ENCODE measurements at places on chromosomes 11 and 22.

GRCh38 chr22:38271927-38272372 lies 860 bp downstream of the TMEM184B start:
- DNase-seq: peak; percentile 82

- DNase-seq: peak; percentile 91
Observed at GRCh38 chr11:78714539-78714938, 139.9 kb upstream of the NARS2 start.

DNA sequence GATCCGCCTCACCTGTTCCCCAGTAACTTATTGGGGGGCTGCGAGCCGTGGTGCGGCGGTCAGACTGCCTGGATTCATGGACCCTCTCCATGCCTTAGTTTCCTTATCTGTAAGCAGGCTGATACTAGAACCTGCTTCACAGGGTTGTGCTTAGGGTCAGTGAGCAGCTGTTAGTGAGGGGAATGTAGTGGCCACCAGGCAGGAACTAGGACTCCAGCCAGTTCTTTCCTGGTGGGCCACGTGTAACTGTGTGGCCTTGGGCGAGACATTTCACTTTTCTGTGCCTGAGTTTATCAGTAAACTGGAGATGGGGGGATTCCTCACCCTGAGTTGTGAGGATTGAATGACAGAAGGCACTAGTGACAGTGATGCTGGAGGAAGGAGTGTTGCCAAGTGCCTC lies 24.8 kb downstream of the MCM5 start:
- no peak for DNase-seq

DNA sequence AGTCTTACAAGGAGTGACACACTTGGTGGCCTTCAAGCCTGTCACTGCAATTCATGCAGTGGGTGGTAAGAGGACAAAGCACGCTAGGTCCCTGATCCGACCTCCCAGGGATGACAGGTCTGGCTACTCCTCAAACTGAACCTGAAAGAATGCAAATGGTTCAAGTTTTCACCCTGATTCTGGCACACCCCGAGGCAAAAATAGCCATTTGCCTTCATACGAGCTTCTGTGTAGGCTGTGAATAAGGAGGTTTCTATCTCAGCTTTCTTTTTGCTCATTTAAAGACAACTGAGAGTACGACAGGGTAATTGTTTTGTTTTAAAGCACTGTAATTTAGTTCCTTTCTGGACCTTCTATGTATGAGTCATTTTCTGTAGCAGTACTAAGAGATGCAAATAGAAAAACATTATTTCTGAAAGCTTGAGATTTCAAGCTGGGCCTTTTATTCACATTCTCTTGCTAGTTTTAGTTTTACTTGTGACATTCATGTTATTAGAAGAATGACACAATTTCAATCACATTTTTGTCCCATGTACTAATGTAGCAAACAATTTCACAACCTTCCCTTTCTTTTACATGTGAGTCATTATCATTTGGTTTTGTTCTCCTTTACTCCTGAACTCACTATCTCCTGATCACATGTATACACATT lies 56.6 kb upstream of the FDX1 start:
- no peak for DNase-seq

GRCh38 chr11:129061492-129062230 lies 119.0 kb upstream of the TP53AIP1 start:
- DNase-seq: no peak

DNA sequence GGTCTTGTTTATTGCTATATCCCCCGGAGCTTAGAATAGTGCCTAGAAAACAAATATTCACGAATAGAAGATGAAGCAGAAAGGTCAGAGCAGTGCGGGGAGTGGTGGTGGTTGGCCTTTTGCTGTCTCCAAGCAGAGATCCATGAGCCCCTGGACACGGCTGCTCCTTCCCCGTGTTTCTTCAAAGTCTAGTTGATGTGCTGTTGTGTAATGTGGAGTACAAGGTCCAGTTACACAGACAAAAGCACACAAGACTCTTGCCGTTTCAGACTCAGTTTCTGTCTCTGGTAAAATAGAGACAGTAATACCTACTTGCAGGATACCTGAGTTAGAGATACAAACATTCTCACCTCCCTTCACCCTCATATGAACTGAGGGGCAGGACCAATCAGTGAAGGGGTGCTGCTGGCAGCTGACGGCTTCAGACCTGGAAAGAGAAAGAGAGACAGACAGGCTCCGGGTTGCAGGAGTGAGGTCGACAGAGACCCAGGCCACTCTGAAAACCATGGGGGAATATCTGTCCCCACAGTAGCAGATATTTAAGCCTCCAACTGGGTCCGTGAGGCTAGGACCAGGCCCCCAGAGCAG lies 56.2 kb downstream of the RASSF10 start:
- no peak for DNase-seq
